Fibroblast of villous mesenchyme (primary cell): ENCODE measurements at places on chromosomes 16 and 17. TPM values are rescaled to one million over a fixed set of nuclear protein-coding genes. Genes with fewer than 3 reads are reported as not detected.

The CLTC gene
- 555 and 613 TPM in 2 replicates for total RNA-seq

The PTGES3L gene
- total RNA-seq: 1.3 TPM in 2 replicates

The RAC3 gene
- total RNA-seq: 6.4 and 9.1 TPM in 2 replicates

The SLC5A11 gene
- under 0.01 TPM in 1 of 2 replicates, not detected in the other for total RNA-seq

The MARVELD3 gene
- under 0.01 TPM in 1 of 2 replicates, not detected in the other for total RNA-seq

The CD300E gene
- total RNA-seq: not detected in 2 replicates

The PPL gene
- 0.32 and 0.86 TPM in 2 replicates for total RNA-seq

The MILR1 gene
- 2.6 and 3.9 TPM in 2 replicates for total RNA-seq

The MPRIP gene
- total RNA-seq: 157 and 178 TPM in 2 replicates

The C17orf113 gene
- under 0.01 and 0.32 TPM in 2 replicates for total RNA-seq

The DOC2B gene
- not detected in 2 replicates for total RNA-seq

The SPATA22 gene
- total RNA-seq: 1.3 and 3.5 TPM in 2 replicates

The OR4D1 gene
- under 0.01 TPM in 1 of 2 replicates, not detected in the other for total RNA-seq

The TBC1D26 gene
- total RNA-seq: under 0.01 TPM in 1 of 2 replicates, not detected in the other

The TP53TG3D gene
- total RNA-seq: 0.43 and 1.3 TPM in 2 replicates

The GPR142 gene
- total RNA-seq: not detected in 2 replicates

The CDYL2 gene
- total RNA-seq: 9.3 and 14.2 TPM in 2 replicates

The CPHXL gene
- total RNA-seq: not detected in 2 replicates

The DPEP2 gene
- total RNA-seq: under 0.01 TPM in 1 of 2 replicates, not detected in the other

The GRAP gene
- total RNA-seq: under 0.01 TPM in 1 of 2 replicates, not detected in the other

The KCNG4 gene
- not detected in 2 replicates for total RNA-seq

The HS3ST2 gene
- not detected in 2 replicates for total RNA-seq

The CCDC200 gene
- total RNA-seq: not detected in 2 replicates

The FOXL1 gene
- 0.86 and 3.5 TPM in 2 replicates for total RNA-seq
